ENCODE measurements at places on chromosomes 5 and 9. TPM values are rescaled to one million over a fixed set of nuclear protein-coding genes. Genes with fewer than 3 reads are reported as not detected.

BHMT2 gene
- total RNA-seq, result 1.6 TPM

CBY3 gene
- 2.1 TPM for total RNA-seq

TLX3 gene
- total RNA-seq, result not detected

PCDHB12 gene
- total RNA-seq, result 3.8 TPM

CYSTM1 gene
- 19.2 TPM for total RNA-seq

IFNA21 gene
- total RNA-seq, result 0.38 TPM

PCDHB11 gene
- total RNA-seq, result 6.1 TPM

HACD4 gene
- 1.5 TPM for total RNA-seq

SLC6A19 gene
- not detected for total RNA-seq

PRDM9 gene
- not detected for total RNA-seq

RAB3C gene
- 114 TPM for total RNA-seq

TAF1L gene
- 0.09 TPM for total RNA-seq

Data from motor neuron (in vitro differentiated cells).